NCI-H187 treated with DMSO at 0.1 percent for 48 hours (cell line): ENCODE measurements at places on chromosomes 7 and 10.

GRCh38 chr7:129266181-129266580 is 41.4 kb downstream of the AHCYL2 start:
- no peak for DNase-seq

GRCh38 chr7:29063872-29064271 is 82.5 kb downstream of the CPVL start:
- no peak for DNase-seq

GRCh38 chr7:134473861-134474291 is 15.0 kb upstream of the AKR1B1 start:
- no peak for DNase-seq

- DNase-seq = no peak
Measured at GRCh38 chr7:31819031-31819430, 132.0 kb downstream of the PPP1R17 start.

DNA sequence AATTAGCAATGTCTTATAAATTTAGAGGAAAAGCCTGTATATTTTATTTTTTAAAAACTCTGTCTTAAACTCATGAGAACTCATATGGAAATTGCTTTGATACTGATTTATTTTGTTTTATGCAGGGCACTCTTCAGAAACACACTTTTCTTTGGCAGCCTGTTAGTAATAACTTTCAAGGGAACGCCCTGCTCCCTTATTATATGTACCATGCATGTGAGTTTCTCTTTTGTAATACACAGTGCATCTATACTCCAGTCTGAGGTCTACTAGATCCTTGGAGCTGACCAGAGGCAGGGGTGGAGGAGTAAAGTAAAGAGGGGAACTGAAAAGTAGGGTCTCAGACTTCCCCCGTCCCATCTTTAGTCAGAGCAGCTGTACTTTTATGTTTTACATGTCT is 40.2 kb downstream of the GPR85 start:
- DNase-seq = no peak

- DNase-seq = no peak
Measured at GRCh38 chr7:148127374-148127773, 463.2 kb upstream of the C7orf33 start.

GRCh38 chr7:46682836-46683624 is 762.0 kb upstream of the IGFBP3 start:
- DNase-seq = no peak

DNA sequence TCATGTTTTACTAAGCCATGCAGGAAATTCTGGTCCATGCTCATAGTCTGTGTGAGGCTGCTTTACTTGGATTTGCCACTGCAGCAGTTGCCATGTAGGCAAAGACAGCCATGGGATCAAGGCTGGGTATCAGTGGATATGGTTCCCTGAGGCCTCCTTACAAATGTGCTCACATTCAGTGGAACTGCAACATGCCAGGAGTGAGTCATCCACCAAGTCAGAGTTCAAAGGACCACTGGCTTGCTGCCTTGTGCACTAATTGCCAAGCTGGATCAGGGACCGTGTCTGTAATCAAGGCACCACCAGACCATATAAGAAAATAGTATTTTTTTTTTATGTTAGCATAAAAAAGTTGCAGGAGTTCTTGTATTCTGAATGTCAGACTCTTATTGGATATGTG is 101.0 kb downstream of the CDCA7L start:
- DNase-seq = no peak

DNA sequence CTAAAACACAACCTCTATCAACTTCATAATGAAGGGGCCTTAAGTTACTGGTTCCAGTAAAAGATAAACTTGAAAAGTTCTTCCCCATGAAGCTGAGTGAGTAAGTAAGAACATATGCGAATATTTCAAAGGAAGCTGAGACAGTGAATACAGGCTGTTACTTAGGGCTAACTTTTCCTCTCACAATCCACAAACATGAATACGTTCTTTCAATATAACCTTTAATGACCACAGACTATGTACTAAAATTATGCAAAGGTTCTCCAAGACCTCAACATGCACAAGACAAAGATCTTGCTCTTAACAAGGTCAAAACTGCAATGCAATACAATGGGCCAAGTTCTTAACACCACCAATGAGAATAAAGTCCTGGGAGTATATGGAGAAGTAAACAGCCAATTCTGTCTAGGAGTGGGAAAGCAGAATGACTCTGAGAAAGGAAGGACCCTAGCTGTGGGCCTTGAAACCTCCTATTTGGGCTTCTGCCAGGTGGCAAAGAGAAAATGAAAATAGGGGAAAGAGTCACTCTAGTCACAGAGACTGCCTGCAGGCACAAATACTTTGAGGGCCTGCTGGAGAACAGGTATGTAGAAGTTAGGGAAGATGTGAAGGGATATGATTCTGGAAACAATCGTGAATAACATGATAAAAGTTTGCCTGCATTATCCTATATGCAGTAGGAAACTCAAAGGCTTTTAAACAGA is 43.7 kb downstream of the OSBPL3 start:
- DNase-seq = no peak

GRCh38 chr10:124420254-124420653 is 1.5 kb upstream of the OAT start:
- DNase-seq = no peak

GRCh38 chr10:59036311-59037017 is 140.0 kb upstream of the PHYHIPL start:
- DNase-seq = no peak

DNA sequence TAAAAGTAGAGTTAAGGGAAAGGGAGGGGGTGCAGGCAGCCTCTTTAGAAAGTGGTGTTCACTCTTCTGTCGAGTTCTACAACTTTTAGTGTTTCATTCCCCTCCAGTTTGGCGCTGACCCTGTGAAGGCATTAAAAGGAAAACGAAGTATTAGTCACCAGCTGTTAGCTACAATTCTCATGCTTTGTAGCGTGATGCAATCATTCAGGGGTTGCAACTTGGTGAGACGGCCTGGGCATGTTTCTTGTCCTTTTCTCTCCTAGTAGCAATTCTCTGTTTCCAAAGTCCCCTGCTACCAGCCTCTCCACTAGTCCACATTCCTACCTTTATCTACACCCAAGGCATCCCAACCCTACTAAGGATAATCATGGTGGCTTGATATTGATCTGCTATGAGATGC is 33.7 kb upstream of the DGKI start:
- no peak for DNase-seq

DNA sequence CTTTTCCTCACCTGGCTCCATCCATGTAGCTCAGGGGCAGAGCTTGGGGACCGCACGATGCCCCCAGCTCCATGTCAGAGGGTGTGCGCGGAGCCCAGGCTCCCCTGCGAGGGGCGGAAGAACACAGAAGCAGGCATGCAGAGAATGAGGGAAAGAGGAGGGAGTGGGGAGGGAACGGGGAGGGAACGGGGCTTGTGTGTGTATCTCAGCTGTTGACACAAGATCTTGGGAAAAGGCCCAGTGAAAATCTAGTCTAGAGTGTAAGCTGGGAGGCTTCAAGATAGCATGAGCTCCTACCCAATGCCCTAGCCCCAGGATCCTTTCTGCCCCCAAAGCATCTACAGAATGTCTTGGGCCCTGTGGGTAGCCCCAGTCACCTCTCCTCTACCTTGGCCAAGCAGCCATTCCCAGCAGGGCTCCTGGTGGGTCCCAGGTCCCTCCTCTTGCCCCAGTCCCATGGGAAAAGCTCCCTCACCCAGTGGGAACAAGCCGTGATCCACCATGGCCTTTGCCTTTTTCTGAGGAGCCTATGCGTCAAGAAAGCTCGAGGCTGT is 25.1 kb upstream of the NDST2 start:
- DNase-seq = no peak

DNA sequence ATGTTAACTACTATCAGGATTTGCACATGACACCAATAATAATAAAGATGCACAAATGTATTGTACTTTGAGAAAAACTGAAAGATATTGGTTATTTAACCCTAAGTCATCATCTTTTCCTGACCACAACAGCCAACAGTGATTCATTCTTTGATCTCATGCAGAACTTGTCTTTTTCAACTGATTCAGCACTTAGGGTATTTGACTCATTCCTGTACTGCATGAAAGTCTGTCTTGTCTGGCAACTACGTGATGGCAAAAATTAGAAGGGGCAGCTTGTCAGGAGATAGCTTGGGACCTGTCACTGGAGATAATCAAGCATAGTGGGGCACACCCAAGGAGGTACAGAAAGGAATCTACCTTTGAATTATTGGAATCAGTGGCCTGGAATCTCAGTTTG is 77.8 kb upstream of the LRRC17 start:
- no peak for DNase-seq

DNA sequence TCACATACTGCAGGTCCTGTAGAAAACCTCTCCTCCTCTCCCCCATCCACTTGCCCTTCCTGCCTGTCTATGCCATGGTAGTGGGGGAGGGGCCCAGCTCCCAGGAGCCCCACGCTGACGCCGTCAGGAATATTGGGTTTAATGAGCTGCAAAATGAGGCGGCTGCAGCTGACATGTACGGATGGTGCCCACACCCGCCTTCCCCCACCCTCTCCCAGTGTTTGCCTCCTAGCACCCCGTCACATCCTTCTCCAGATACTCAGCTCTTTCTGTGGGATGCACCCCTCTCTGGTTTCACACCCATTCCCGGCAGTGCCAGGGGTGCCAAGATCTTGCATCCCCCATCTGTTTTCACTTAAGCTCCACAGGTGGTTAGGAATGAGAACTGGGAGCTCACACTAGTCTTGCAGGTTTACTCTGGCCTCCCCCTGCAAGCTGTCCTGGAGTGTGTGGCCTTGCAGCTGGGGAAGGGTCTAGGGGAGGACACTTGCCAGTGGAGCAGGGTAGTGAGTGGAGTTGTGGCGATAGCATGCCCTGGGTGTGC is 26.1 kb downstream of the GBX1 start:
- no peak for DNase-seq

GRCh38 chr10:112304267-112304859 is 21.2 kb downstream of the TECTB start:
- no peak for DNase-seq

GRCh38 chr7:28853834-28854749 is 104.0 kb downstream of the TRIL start:
- no peak for DNase-seq

GRCh38 chr10:70122742-70123141 is 9.9 kb downstream of the AIFM2 start:
- no peak for DNase-seq

GRCh38 chr10:89428877-89429276 is 14.5 kb downstream of the IFIT5 start:
- no peak for DNase-seq

DNA sequence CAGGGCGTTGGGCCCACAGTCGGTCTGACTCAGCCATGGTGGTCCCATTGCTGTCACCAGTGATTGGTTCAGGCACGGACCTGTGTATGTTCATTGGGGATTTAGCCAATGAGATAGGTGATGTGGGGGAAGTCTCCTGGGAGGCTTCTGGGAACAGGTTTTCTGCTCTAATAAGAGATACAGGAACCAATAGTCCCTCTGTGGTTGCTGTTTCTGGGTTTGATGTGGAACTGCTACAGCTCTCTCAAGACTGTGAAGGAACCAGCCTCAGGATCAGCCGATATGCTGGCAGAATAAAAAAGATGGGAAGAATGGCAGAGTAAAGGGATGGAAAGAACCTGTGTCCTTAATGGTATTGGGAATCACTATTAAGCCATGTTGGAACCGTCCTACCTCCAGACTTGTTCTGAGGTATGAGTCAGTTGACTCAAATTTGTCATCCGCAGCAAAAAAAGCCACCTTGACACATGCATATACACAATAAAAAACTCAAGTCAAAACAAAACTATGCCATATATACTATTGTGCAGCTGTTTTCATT is 70.6 kb downstream of the MCMBP start:
- DNase-seq = no peak

DNA sequence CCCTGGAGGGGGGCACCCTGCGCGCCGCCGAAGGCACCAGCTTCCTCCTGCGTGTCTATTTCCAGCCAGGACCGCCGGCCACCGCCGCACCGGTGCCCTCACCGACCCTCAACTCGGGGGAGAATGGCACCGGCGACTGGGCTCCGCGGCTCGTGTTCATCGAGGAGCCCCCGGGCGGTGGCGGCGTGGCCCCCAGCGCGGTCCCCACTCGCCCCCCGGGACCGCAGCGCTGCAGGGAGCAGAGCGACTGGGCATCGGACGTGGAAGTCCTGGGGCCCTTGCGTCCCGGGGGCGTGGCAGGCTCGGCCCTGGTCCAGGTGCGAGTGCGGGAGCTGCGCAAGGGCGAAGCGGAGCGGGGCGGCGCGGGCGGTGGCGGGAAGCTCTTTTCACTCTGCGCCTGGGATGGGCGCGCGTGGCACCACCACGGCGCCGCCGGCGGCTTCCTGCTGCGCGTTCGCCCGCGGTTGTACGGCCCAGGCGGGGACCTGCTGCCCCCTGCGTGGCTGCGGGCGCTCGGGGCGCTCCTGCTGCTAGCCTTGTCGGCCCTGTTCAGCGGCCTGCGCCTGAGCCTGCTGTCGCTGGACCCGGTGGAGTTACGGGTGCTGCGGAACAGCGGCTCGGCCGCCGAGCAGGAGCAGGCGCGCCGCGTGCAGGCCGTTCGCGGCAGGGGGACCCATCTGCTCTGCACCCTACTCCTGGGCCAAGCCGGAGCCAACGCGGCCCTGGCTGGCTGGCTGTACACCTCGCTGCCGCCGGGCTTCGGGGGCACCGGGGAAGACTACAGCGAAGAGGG is 594 bp downstream of the CNNM1 start:
- no peak for DNase-seq

GRCh38 chr10:95404462-95404858 is 113.7 kb upstream of the PDLIM1 start:
- no peak for DNase-seq

DNA sequence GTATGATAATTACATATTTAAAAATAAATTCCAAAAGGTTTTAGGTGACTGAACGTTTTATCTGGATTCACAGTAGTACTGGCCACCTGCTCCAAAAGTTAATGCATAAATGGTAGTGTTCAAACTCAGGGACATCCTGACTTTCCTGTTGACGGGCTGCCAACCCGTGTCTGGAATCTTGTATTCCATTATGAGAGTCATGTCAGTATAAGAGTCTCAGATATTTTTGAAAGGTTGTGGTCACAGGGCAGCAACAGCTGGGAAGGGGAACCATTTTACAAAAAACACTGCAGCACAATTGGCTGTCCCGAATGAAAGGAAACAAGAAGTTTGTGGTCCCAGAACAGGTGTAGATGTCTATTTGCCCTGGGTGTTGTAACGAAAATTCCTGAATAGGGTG is 2.8 kb downstream of the TDRD1 start:
- DNase-seq = no peak

DNA sequence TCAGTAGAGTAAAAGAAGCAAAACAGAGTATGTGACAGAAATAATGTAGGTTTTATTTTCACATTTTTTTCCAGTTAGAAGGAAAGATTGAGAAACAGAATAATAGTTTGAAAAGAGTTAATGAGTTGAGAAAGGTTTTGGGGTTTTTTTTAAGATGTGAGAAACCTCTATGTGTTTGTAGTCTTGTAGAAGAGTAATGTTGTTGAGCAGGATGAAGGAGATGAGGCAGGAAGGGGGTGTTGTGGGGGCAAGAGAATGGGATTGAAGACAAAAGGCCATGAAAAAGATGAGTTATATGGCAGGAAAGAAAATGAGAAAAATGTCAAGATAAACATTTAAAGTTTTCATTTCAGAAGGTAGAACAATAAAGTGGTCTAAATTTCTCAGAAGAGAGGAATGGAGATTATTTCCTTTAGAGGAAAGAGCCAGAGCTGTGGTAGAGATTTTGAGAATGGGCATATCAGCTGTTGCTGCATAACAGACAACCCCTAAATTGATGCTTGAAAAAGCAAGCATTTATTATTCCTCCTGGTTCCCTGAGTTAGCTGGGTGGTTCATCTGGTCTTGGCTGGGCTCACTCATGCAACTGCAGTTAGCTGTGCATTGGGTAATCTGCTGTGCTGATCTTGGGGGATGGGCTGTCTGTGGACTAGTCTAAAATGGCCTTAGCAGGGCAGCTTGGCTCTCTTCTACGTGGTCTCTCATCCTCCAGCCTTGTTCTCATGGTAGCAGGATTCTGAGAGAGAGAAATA is 27.1 kb downstream of the PCGF5 start:
- DNase-seq = no peak

- no peak for DNase-seq
Measured at GRCh38 chr10:124622158-124622557, 122.0 kb downstream of the FAM53B start.
